ENCODE measurements at places on chromosomes 13 and 19.
A peak's percentile ranks its signal among the peaks of the same experiment; 100 is the strongest.

DNA sequence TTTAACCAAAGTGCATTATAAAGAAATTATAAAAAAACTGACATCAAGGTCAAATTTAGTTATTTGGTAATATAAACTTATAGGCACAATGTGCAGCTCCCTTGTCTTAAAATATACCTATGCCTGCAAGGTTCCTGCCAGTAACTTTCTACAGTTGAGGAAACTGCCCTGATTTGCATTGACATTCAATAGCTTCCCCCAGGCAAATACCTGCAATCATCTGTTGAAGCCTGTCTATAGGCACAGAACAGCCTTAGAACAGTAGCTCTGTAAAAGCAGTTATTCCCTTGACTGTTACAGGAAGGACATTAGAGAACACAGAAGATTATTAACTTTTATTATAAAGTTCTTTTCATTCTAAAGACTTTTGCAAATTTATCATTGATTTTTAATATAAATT is 1239.5 kb downstream of the PCDH9 start:
- H3K27me3 ChIP-seq: no peaks in the 10 kb centered on the region
- H3K36me3 ChIP-seq: no peaks in the 10 kb centered on the region
- DNase-seq: no peak
- no peak overlapping the region for H3K4me3 ChIP-seq
- H3K4me1 ChIP-seq: no peaks in the 10 kb centered on the region

DNA sequence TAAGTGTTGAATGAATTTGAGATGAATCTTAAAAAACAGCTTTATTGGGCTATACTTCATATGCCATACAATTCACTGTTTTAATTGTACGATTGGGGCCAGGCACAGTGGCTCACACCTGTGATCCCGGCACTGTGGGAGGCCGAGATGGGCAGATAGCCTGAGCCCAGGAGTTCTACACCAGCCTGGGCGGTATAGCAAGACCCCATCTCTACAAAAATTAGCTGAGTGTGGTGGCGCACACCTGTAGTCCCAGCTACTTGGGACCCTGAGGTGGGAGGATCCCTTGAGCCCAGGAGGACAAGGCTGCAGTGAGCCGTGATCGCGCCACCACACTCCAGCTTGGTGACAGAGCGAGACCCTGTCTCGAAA is 10.3 kb downstream of the ARID3A start:
- peaks cover 30% of the 10 kb centered on the region for H3K4me1 ChIP-seq
- no peaks in the 10 kb centered on the region for H3K27me3 ChIP-seq
- H3K4me3 ChIP-seq: no peak overlapping the region
- DNase-seq: no peak
- H3K36me3 ChIP-seq: peaks cover 4% of the 10 kb centered on the region

DNA sequence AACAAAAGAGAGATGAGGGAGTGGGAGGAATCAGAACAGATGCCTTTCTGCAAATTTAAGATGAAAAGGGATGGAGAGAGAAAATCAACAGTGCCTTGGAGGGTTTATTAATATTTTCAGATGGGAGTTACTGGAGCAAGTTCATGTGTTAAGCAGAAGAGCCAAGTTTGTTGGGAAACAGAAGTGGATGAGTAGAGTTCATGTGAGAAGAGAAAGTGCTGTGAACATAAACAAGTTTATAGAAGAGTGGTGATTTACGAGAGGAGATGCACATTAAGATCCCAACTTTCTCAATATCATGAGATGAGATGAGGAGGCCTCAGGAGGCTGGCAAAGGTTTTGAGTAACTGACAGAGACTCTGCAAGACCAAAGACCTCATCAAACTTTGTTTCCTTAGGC is 274.1 kb upstream of the HTR2A start:
- DNase-seq: no peak
- H3K4me1 ChIP-seq: no peaks in the 10 kb centered on the region
- H3K27me3 ChIP-seq: no peaks in the 10 kb centered on the region
- H3K4me3 ChIP-seq: no peak overlapping the region
- no peaks in the 10 kb centered on the region for H3K36me3 ChIP-seq

GRCh38 chr13:48235341-48236135 is 2.5 kb downstream of the ITM2B start:
- no peak for DNase-seq
- peaks cover 8% of the 10 kb centered on the region for H3K36me3 ChIP-seq
- peak overlapping the region; percentile 92 for H3K4me3 ChIP-seq
- H3K27ac ChIP-seq: peak overlapping the region; percentile 96

DNA sequence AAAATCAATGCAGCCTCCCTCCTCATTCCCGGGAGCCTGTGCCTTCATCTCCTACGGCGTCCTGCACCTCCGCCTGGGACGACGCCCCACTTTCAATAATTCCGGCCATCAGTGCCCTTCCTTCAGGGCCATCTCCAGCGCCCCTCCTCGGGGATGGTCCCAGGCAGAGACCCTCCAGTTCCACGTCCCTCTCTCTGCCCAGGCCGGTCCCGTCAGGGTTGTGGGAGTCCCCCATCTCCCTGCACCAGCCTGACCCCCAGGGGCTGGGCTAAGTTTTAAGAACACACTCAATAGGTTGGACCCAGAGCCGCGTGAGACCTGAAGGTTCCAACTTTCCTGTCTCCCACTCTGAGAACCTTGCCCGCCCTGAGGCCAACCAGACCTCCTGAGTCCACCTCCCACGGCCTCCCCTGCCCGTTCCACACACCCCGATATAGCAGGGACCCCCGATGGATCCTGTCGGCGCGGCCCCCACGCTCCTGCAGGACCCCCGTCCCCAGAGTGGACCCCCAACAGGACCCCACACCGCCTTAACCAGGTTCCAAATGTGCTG is 646 bp downstream of the TMEM161A start:
- peaks cover 19% of the 10 kb centered on the region for H3K4me1 ChIP-seq
- peaks cover 2% of the 10 kb centered on the region for H3K36me3 ChIP-seq
- peak overlapping the region; percentile 98 for H3K27ac ChIP-seq
- H3K4me3 ChIP-seq: peak overlapping the region; percentile 99
- no peak for DNase-seq
- no peaks in the 10 kb centered on the region for H3K27me3 ChIP-seq

- no peaks in the 10 kb centered on the region for H3K36me3 ChIP-seq
- H3K27me3 ChIP-seq: no peaks in the 10 kb centered on the region
- H3K27ac ChIP-seq: no peak overlapping the region
- no peaks in the 10 kb centered on the region for H3K4me1 ChIP-seq
- H3K4me3 ChIP-seq: no peak overlapping the region
Measured at GRCh38 chr13:85589021-85589420, 210.2 kb downstream of the SLITRK6 start.

DNA sequence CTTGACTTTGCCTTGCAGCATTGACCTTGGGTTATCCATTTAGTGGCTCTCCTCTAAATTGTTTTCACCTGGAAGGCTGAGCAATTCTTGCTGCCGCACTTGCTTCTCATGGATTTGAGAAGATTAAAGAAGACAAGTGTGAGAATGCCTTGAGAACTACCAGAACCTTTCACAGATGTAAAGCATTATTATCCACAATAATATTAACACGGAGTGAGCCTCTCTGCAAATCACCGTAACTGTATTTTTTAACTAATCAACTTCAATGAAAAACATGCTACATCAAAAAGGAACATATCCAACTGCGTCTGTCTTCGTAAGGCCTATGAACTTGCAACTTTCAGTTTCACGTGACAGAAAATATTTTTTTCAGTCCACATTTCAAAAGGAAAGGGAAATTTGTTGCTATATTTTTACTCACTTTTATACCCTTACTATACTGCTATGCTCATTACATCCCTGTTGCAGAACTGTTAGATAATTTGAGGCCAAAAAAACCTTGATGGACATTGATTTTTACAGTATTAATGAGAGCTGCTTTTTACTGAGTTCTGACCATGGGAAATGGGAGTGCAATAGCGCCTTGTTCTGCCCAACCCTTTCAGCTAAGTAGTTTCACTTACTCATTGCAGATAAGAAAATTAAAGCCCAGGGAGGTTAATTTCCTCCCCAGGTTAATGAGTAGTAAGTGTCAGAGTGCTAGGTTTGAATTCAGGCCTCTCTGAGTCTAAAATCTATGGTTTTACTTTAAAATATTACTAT is 93.8 kb upstream of the RAP2A start:
- H3K36me3 ChIP-seq: peaks cover 3% of the 10 kb centered on the region
- H3K27me3 ChIP-seq: no peaks in the 10 kb centered on the region

DNA sequence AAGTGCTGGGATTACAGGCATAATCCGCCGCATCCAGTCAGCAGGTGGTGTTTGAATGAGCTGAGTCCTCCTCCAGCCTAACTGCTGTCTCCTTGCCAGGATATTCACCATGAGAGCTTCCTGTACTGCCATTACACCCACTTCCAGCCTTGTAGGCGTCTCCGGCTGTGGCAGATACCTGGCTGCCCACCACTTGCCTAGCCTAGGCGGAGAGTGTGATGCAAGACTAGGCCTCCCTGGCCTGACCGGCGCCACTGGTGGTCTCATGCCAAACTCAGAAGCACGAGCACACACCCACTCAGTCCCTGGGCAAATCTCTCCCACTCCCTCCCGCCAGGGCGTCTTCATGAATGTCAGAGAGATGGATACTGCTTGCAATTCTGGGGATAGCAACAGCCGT is 16.6 kb downstream of the IL12RB1 start:
- no peak for DNase-seq
- peaks cover 7% of the 10 kb centered on the region for H3K36me3 ChIP-seq
- H3K27ac ChIP-seq: no peak overlapping the region
- peaks cover 8% of the 10 kb centered on the region for H3K4me1 ChIP-seq
- no peaks in the 10 kb centered on the region for H3K27me3 ChIP-seq

DNA sequence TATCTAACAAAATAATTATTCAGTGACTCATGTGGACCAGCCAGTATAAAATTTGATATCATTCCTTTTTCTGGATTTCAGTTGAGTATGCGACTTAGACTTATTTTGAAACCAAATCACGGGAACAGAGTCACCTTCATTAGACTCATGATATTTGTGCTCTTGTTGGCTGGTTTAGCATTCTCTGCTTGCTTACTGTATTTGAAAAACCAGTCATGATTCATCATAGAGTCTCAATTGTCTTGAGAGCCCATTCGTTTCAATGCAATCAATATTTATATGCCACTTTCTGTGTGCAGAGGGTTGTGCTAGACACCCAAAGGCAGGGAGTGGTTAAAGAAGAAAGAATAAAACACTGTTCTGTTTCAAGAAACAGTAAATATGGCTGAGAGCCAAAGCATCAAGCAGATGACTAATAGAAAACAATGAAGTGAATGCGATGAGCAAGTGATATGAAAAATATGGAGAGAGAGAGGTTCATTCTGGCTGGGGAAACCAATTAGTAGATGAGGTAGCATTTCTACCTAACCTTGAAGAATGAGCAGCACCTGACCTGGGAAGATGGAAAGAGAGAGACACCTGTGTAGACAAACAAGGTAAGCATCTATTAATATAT is 99.6 kb upstream of the MBNL2 start:
- peaks cover 60% of the 10 kb centered on the region for H3K27me3 ChIP-seq
- DNase-seq: no peak
- peaks cover 2% of the 10 kb centered on the region for H3K36me3 ChIP-seq
- no peak overlapping the region for H3K27ac ChIP-seq

DNA sequence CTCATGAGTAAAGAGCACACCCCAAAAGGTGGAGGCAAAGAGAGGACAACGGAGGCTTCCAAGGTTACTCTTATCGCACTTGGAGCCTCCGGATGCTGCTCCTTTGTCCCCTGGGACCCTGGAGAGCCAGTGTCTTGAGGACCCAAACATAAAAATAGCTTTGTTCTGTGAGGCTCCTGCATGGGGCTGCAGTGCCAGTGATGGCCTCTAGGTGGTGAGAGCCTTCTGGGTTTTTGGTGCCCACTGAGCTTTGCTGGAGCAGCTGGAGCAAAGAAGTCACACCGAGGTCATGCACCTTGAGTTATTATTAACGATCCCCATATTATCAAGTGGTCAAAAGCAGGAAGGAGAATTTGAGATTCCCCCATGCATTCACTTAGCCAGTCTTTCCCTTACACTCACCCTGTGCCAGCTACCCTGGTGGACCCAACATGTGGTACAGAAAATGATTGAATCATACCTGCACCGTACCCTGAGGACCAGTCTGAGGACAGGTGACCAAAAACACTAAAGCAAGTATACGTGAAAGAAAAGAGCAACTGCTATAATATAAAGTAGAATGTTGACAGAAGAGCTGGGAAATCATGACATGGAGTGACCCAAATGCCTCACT is 41.5 kb downstream of the ZNF682 start:
- no peak overlapping the region for H3K4me3 ChIP-seq
- H3K27me3 ChIP-seq: no peaks in the 10 kb centered on the region
- H3K4me1 ChIP-seq: no peaks in the 10 kb centered on the region
- H3K27ac ChIP-seq: no peak overlapping the region

DNA sequence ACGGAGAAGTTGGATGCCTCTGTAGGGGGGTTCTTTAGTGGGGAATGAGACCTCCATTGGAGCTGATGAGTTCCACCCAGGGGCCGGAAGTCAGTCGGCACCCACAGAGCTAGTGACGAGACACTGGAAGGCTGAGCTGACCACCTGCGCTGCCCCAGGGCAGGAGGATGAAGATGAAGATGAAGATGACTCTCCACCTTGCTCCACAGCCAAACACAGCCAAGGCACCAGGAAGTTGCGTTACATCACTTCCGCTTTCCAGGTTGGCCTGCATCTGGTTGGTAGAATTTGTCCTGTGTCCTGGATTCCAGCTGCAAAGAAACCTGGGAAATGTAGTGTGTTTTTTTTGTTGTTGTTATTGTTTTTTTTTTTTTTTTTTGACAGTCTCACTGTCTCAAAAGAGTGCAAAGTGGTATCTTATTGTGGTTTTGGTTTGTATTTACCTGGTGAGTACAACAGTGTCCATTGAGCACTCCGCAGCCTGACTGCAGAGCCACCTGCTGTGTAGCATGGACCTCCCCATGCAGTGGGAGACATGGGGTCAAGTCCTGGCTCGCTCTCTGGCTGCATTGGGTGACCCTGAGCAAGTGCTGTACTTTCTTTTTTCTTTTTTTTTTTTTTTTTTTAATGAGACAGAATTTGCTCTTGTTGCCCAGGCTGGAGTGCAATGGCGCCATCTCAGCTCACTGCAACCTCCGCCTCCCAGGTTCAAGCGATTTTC is 1.9 kb downstream of the TBC1D17 start:
- H3K27me3 ChIP-seq: no peaks in the 10 kb centered on the region
- DNase-seq: no peak
- H3K4me1 ChIP-seq: peaks cover 22% of the 10 kb centered on the region
- H3K27ac ChIP-seq: no peak overlapping the region
- H3K4me3 ChIP-seq: peak overlapping the region; percentile 47

DNA sequence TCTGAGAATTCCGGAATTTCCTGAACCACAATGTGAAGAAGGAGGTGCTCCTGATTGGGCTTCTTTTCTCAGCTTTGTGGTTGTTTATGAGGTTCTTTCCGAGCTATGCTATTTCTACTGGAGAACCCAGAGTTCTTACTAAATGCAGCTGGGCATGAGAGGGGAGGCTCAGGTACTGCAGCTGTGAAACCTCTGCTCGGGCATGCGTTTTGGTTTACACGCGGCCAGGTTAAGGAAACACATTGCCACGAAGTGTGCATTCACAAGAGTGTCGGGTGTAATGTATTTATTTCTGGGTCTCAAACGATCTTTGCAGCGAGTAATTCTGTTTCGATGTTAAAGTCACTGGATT is 661 bp upstream of the MIR17HG start:
- no peaks in the 10 kb centered on the region for H3K36me3 ChIP-seq
- H3K27me3 ChIP-seq: peaks cover 4% of the 10 kb centered on the region
- peak; percentile 18 for DNase-seq
- peaks cover 8% of the 10 kb centered on the region for H3K4me1 ChIP-seq
- H3K4me3 ChIP-seq: peak overlapping the region; percentile 97

- peaks cover 17% of the 10 kb centered on the region for H3K27me3 ChIP-seq
- H3K36me3 ChIP-seq: peaks cover 2% of the 10 kb centered on the region
- no peak overlapping the region for H3K27ac ChIP-seq
Measured at GRCh38 chr13:40016953-40017660, 361.6 kb downstream of the COG6 start.

GRCh38 chr19:19591133-19591825 is 27.2 kb downstream of the PBX4 start:
- H3K27me3 ChIP-seq: no peaks in the 10 kb centered on the region
- peaks cover 35% of the 10 kb centered on the region for H3K4me1 ChIP-seq
- H3K4me3 ChIP-seq: peak overlapping the region; percentile 82
- H3K27ac ChIP-seq: peak overlapping the region; percentile 96
- H3K36me3 ChIP-seq: peaks cover 4% of the 10 kb centered on the region

Measured in T-helper 17 cell (primary cell).